ENCODE measurements at places on chromosomes 6 and 20. TPM values are rescaled to one million over a fixed set of nuclear protein-coding genes. Genes with fewer than 3 reads are reported as not detected.

DNA sequence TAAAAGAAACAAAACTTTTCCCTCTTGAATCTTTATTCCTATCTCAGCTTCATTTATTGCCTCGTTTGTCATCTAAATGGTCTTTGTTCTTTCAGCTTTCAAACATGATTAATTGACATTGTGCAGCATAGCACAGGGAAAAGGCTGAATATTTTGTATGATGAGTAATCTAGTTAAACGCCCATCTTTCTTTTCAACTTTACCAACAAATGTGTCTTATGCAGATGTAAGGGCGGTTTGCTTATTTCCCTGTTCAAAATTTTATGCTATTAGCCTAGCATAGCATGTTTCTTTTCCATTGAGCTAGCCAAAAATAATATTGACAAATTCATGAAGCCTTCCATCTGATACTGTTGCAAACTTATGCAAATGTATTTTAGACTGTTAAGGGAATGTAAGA is 176.4 kb upstream of the AKAP12 start:
- no peak for DNase-seq

DNA sequence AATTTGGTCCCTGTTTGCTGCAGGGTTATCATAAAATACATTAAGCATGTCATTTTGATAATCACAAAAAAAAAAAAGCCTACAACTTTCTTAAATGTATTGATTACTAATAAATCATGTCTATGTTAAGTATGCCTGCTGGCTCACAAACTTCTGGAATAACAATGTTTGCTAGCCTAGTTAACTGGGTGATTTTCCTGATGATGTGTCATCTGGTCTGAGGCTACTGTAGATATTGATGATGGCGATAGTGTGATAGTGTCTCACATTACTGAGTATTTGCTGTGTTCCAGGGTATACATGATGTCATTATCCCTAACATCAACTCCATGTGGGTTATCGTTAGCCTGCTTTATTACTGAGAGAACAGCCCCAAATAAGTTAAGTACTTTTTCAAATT is 86.2 kb upstream of the VSTM2L start:
- no peak for DNase-seq

- no peak for DNase-seq
Observed at GRCh38 chr6:80282913-80283554, 176.6 kb downstream of the BCKDHB start.

DNA sequence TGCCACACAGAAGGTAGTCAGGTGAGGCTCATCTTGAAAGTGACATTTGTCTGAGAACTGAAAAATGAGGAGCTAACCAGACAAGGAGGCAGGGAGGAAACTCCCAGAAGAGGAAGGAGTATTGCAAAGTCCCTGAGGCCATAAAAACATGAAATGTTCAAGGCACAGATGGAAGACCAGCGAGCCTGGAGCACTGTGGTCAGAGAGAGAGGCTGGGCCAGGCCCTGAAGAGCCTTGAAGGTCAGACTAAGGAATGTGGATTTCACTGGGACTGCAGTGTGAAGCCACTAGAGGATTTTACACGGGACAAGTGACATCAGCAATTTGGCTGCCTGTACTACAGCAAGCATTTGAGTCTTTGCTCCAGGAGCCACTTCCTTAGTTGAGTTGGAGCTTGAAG is 21.1 kb upstream of the TMEM181 start:
- no peak for DNase-seq

- no peak for DNase-seq
Observed at GRCh38 chr6:71228461-71229041, 60.1 kb upstream of the OGFRL1 start.

Gene SLC22A1
- total RNA-seq, result 3.1 TPM

Gene NELFCD
- 43.5 TPM for total RNA-seq

DNA sequence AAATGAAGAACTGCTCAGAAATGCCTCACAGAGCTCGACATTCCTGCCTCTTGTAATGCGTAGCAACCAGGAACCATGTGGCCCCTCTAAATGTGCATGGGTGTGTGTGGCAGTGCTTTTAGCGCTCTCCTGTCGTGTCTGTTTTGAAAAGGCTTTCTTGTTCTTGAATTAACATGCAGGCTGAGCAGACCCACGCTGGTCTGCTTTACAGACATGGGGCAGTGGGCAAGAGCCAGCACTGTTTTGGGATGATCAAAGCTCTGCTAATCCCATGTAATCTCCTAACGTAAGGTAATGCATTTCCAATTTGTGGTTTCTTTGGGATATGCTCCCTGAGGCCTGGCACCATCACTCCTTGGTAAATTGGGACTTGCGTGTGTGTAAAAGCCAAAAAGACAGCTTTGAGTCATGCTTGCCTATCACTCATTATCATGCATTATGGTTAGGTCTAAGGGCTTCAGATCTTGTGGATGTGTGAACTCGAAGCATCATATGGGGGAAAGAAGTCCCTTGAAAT is 11.8 kb downstream of the RIPOR2 start:
- DNase-seq, result no peak

Data from left colon (tissue), 2 donors.